ENCODE measurements at places on chromosomes 5 and 9. TPM values are rescaled to one million over a fixed set of nuclear protein-coding genes. Genes with fewer than 3 reads are reported as not detected.

DNA sequence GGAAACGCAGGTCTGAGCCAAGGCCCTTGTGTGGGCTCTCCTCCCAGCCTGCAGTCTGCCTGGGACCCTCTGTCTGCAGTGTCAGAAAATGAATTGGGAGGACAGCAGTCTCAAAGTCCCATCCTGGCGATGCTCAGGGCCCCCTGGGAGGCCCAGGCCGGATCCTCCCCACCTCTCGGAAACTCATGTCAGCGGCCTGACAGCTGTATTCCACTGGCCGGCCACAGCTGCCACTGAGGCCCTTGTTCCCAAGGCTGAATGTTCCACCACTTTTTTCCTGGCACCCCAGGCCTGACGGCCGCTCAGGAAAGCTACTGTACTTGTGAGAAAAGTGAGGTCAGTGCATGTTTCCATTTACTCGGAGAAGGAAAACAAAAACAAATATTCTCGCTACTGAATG is 180.0 kb downstream of the FGF18 start:
- peaks cover 14% of the 10 kb centered on the region for H3K4me1 ChIP-seq
- H3K27me3 ChIP-seq, result no peaks in the 10 kb centered on the region
- no peak overlapping the region for H3K4me3 ChIP-seq
- H3K27ac ChIP-seq, result no peak overlapping the region
- no peak for DNase-seq

- H3K27ac ChIP-seq, result peak overlapping the region; percentile 57
- no peak overlapping the region for H3K4me3 ChIP-seq
- H3K36me3 ChIP-seq, result no peaks in the 10 kb centered on the region
- H3K4me1 ChIP-seq, result peaks cover 7% of the 10 kb centered on the region
Observed at GRCh38 chr9:4174546-4175175, 125.2 kb downstream of the GLIS3 start.

GRCh38 chr9:11618241-11618805 is 1005.5 kb upstream of the PTPRD start:
- no peak overlapping the region for H3K4me3 ChIP-seq
- no peak overlapping the region for H3K27ac ChIP-seq
- H3K36me3 ChIP-seq, result no peaks in the 10 kb centered on the region
- no peaks in the 10 kb centered on the region for H3K4me1 ChIP-seq
- no peak for DNase-seq

TRIM52 gene
- 15.1 TPM for total RNA-seq

RAPGEF1 gene
- 82.8 TPM for total RNA-seq

Measured in upper lobe of left lung (tissue), 6 donors.